Kasumi-1 (cell line): ENCODE measurements at places on chromosomes 4 and X.
A peak's percentile ranks its signal among the peaks of the same experiment; 100 is the strongest.

DNA sequence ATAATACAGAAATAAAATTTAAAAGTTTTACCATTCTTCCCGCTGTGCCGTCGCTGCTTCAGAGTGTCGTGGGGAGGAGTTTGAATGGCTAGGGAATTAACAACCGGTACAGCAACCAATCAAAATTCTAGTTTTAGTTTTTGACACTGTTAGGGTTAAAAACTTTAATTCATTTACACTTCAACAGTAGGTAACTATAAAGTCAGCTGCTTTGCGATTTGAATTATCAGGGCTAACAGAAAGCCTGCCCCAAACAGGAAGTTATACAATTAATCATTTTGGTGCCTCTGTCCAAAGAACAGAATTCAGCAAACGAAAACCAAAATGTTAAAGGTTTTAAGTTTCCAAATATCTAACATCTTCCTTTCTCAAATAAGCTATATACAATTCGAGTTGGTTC, 2.3 kb downstream of the HNRNPD start:
- peak; percentile 45 for DNase-seq

- no peak for DNase-seq
Measured at GRCh38 chr4:83139514-83140156, 25.1 kb upstream of the PLAC8 start.

GRCh38 chrX:23736030-23736429, 7.0 kb downstream of the ACOT9 start:
- no peak for DNase-seq

GRCh38 chr4:98939438-98939837, 10.5 kb upstream of the EIF4E start:
- DNase-seq = no peak

DNA sequence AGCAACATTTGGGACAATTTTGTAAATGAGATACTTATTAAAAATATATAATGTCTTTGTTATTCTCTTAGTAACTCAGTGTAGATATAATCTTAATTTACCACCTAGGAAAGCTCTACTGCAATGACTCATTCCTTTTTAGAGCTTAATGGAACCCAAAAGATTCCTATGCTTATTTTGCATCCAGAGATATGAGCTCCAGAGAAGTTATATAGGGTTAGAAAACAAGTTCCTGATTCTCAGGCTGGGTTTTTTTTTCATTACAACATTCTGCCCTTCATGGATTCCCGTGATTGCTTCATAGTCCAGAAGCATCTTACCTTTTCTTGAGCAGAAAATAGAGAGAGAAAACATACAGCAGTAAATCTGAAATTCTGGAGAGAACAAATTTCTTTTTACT, 57.9 kb upstream of the CXCL8 start:
- no peak for DNase-seq

DNA sequence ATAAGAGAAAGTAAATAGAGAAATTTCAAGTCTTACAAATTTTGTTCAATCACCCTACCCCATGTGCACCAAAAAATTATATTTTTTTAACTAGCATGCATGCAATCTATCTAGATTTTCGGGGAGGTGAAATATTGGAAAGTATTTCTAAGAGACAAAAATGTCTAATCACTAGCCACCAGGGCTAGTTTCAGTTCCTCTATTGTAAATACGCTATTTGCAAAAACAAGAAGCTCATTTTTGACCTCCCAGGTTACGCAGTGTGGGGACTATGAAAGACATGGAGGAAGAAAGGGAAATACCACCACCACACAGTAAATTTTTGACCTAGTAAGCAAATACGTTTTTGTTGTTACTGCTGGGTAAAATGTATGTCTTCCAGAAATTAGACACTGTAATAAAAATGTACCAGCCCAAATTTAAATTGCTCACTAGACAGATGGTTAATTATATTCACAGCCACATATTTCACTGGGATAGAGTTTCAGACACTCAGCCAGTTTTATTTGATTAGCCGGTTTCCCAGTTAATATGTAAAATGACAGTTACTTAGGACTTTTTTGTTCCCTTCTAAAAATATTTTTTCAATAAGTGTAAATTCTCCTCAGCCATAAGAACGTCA, 2.2 kb downstream of the NEXMIF start:
- DNase-seq = peak; percentile 1

DNA sequence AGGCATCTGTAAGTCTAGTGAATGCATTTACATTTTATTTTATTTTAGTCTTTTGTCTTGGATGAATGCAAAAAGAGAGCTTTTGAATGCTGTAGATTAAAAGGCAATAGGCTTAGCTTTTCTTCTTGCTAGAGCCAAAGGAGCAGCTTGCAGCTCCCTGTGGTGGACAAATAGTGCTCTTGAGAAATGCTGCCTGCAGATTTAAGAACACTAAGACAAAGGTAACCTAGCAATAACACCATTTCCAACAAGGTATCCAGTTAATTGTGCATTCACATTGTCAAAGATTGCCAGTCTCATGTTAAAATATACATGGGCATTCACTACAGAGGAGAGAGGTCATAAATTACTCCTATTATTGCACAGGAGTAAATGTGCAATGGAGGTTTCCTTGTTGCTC, 859.2 kb upstream of the PRKX start:
- DNase-seq = no peak

DNA sequence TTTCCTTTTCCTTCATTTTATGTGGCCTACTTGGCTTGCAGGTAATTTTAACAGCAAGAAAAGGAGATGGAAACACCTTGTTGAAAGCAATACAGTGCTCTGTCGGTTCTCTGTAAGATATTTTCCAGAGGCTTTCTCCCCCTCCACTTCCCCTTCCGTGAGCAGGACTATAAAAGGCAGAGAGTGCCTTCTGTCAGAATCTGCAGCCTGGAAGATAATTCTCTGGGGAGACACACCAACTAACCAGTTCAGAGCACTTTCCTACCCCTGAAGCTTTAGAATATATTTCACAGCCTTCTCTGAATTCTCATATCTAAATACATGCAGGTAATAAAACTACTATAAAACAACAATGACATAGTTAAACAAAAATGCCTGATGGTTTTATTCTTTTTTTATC, 141.1 kb downstream of the IDS start:
- no peak for DNase-seq

DNA sequence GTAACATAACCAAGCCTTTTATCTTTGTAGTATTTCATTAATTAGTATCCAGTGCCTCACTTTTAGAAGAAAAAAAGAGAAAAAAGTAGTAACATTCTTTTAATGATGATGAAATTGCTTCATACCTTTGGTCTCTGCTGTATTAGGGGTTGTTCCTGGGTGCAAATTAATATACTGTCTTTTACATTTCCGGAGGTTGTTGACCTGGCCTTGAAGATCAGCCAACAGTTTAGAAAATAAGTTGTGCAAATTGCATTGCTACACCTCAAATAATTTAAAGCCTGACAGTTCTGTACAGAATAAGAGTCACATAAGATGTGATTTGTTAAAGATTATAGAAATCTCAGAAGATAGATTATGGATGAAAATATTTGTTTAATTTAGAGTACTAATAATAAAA, 3.8 kb downstream of the NFKB1 start:
- DNase-seq = no peak

DNA sequence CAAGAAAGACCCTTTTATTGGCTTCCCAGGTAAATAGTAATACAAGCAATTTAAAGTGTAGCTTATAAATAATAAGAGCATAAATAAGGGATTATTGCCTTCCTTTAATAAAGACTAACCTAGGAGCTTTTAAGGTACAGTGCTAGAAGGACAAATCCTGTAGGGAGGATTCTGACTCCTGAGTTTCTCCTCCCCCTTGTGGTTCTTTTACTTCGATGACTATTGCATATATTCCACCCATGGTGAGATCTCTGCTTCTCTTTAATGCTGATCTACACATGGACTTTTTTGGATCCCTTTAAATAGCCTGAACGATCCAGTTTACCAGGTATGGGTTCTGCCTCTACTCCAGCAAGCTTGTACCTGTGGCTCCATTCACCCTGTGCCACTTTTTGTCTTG, 2.5 kb downstream of the GALNT7 start:
- DNase-seq = peak; percentile 79

GRCh38 chrX:103376979-103377324, 614 bp downstream of the BEX3 start:
- DNase-seq = no peak

DNA sequence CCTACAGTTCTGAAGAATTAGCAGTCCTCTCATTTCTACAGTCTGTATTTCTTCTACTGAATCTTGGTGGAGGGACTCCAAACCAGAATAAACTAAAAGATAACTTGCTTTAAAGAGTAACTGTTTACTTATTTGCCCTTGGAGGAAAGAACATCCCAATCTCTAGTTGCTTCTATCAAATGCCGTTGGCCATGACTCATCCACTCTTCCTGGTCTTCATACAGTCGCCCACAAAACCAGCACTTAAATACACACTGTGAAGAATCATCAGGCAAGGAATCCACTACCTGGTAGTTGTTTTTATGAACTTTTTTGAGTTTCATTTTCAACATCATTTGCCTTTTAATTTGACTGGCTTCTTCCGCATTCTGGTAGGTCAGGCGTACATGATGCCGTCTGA, 14.2 kb downstream of the ZNF518B start:
- no peak for DNase-seq

DNA sequence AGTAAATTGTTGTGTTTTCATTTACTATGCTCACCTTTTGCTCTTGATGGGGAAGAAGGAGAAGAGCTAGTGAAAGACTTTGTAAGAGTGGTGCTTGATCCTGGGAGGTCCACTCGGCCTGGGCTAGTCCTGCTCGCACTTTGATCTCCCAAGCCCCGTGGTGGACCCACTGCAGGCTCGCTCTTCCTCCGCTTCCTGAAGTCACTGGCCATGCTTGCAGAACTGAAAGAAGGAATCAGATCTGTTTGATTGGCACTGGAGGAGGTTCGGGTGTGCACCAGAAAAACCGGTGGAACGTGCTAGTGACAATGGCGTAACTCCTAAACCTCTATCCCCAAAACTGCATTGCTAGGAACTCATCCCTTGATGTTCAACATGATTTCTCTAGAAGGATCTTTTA, 91.5 kb upstream of the PDLIM3 start:
- no peak for DNase-seq

- no peak for DNase-seq
Measured at GRCh38 chr4:151567056-151567455, 158.1 kb downstream of the FHIP1A start.

DNA sequence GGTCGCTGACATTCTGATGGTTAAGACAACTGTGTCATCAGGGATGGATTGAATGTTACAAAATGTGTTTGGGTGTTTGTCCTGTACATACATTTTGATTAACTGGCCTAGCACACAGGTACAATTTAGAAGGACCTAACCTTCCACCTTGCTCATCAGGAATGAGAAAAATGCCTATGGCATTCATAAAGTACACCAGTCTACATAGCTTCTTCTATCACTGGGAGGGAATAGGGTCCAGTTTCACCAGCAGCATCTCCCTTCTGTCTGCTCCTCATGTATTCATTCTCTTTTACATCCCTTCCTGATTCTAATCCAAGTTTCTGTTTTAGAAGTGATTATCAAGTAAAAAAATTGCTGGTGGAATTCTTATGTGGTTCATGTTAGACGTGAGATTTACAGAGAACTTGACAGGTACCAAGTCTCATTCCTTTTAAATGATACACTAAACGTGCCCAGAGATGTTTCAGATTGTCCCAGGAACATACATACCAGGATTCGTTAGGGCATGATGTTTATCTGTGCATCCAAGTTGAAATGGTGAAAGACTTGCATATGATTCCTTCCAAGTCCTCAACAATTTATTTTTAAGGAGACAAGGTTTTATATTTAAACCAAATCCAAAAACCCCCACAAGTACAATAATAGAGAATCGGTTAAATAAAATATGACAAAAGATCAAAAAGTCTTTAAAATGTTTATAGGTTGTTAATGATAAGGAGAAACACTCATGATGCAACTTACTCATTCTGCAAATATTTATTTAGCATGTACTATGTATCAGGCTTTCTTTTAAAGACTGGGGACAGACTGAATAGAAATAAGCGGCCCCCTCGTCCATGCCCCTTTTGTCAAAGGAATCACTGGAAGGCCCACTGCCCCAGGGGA, 359.1 kb downstream of the ZNF674 start:
- no peak for DNase-seq

- DNase-seq = no peak
Measured at GRCh38 chr4:91256043-91256442, 1047.7 kb upstream of the GRID2 start.

GRCh38 chr4:25915353-25915705, 1.3 kb downstream of the SMIM20 start:
- DNase-seq = no peak

DNA sequence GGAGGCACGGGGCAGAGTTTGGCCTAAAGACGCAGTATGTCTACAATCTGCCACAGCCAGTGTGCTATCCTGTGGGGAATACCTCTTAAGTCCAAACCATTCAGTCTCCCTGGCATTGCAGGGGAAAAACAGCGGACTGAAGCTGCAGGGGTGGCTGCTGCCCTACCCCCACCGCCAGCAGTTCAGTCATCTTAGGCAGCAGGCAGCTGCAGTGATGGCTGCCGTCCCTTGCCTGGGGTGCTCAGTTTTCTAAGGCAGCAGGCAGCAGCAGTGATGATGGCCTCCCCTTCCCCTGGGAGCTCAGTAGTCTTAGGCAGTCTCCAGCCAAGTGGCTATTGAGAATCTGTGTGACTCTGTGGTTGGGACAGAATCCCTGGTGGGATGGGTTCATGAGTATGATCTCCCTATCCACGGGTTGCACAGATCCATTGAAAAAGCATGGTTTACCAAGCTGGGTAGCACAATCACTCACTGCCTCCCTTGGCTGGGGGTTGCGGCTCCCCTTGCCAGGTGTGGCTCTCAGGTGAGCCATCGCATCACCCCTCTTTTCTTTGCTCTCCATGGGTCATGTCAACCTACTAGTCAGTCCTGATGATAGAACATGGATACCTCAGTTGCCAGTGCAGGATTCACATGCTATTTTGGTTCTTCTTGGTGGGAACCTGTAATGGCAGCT, 48.9 kb upstream of the GRID2 start:
- DNase-seq = no peak

- no peak for DNase-seq
Measured at GRCh38 chrX:152861116-152861515, 30.3 kb downstream of the NSDHL start.

DNA sequence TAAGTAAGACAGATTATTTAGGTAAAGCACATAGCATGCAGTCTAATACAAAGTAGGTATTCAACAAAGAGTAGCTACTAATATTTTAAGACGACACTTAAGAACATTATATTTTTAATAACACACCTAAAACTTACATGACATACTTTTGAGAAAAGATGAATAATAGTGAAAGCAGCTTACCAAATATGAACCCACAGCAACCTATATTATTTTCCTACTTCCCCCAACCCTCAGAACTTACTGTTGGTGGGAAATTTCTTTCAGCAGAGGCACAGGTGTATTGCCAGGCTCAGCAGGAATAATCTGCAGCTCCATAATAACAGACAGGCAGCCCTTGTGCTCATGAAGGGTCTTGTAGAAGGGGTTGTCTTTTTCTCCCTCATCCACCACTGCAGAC, 498.9 kb downstream of the GLUD2 start:
- no peak for DNase-seq
